ENCODE measurements at places on chromosomes 16 and 17. TPM values are rescaled to one million over a fixed set of nuclear protein-coding genes. Genes with fewer than 3 reads are reported as not detected.

GRCh38 chr16:70252355-70252988 is 732 bp upstream of the EXOSC6 start:
- DNase-seq, result no peak

Gene NLK
- total RNA-seq, result 22.5 TPM

DNA sequence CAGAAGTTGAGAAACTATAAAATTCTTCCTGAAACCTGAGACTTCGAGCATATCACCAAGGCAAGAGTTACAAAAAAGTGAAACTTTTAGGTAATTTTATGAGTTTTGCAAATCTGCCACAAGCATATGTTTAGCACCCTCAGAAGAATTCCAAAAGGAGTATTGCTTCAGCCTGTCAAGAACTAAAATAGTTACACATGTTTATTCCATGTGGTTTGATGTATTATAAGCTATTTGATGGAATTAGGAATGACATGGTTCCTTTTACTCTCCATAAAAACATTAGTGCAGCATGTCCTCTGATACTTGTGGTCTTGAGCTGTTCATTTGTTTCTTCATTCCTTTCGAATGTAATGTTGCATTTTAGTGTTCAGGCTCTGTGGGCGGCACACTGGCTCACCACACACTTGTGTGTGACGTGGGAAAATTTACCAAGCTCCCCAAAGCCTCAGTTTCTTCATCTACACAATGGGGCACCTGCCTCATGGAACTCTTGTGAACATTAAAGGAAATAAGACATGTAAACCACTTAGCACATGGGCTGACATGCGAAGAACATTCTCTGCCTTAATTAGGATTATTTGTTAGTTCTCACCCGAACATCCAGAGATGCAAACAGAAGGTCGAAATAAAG is 204.2 kb upstream of the FOXF1 start:
- no peak for DNase-seq

GRCh38 chr17:68539548-68540467 is 27.6 kb downstream of the PRKAR1A start:
- no peak for DNase-seq

Gene GPS1
- total RNA-seq, result 79.3 TPM

Gene CUEDC1
- total RNA-seq, result 38.3 TPM

- peak; percentile 97 for DNase-seq
These were observed at the start of gene AARS1 for GRCh38 chr16:70289229-70290094. Gene AARS1, minus strand, starts transcription at chr16:70289506. Its CDS starts 6,743 bp downstream, at chr16:70282763.

- DNase-seq, result no peak
These were observed 95.8 kb downstream of the USP32 start for GRCh38 chr17:60296177-60296576.

Gene SLC5A11
- not detected for total RNA-seq

Gene OTOP3
- total RNA-seq, result not detected

- no peak for DNase-seq
These were observed 63.6 kb upstream of the TBX2 start for GRCh38 chr17:61335845-61336655.

- DNase-seq, result no peak
These were observed 13.8 kb upstream of the HAP1 start for GRCh38 chr17:41748275-41748674.

Gene BICDL2
- total RNA-seq, result not detected

Gene TBC1D28
- total RNA-seq, result not detected
